Epithelial cell of proximal tubule (primary cell): ENCODE measurements at places on chromosomes 13 and 19. TPM values are rescaled to one million over a fixed set of nuclear protein-coding genes. Genes with fewer than 3 reads are reported as not detected.

- DNase-seq, result no peak
Measured at GRCh38 chr19:8144273-8144995, 5.0 kb downstream of the FBN3 start.

Gene FFAR2
- not detected in 2 replicates for total RNA-seq

DNA sequence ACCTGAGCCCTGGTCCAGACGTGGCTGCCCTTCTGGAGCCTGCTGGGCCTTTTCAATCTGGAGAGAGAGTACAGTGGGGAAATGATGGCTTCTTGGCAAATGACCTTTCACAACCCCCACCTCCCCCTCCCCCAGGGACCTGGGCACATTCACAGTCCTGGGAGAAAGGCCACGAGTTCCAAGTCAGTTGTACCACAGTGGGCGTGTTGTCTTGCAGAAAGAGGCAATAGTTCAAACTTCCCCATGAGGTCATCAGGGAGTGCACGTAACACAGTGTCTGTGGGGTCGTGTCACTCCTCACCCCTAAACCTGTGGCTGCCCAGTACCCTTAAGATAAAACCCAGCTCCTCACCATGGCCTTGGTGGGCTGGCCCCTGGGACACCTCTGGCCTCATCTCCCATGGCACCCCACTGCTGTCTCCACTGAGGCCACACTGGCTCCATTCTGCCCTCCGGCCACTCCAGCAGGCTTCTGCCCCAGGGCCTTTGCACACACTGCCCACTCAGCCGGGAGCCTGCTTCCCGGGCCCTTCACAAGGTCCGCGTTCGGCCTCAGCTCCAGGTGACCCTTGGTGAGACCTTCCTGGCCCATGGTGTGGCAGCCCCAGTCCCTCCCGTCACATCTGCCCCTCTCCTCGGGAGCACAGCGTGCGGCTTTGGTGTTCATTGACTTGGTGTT lies 13.3 kb downstream of the PLIN4 start:
- no peak for DNase-seq

Gene LILRA1
- not detected in 2 replicates for total RNA-seq

Gene ZDHHC20
- 49.2 and 58.4 TPM in 2 replicates for total RNA-seq
